ENCODE measurements at places on chromosomes 4 and X.
A peak's percentile ranks its signal among the peaks of the same experiment; 100 is the strongest.

DNA sequence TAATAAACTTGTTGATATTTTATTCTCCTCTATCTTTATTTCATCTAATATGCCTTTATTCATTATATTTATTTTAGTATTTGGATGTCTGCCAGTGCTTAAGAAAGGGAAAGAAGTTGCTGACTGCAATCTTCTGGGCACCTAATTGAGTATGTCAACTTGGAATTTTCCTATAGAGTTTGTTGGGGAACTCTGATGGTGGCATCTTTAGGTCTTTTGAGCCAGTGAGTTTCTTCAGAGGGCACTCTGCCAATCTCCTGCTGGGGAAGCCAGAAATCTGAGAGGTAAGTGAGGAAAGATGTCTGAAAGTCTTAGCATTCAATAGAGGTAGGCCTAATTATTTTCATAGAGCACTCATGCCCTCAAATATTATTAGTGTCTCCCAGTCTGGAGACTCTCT is 475.0 kb downstream of the GABRG1 start:
- no peak for DNase-seq

- DNase-seq, result no peak
Observed at GRCh38 chr4:54525602-54526001, 132.2 kb upstream of the KIT start.

DNA sequence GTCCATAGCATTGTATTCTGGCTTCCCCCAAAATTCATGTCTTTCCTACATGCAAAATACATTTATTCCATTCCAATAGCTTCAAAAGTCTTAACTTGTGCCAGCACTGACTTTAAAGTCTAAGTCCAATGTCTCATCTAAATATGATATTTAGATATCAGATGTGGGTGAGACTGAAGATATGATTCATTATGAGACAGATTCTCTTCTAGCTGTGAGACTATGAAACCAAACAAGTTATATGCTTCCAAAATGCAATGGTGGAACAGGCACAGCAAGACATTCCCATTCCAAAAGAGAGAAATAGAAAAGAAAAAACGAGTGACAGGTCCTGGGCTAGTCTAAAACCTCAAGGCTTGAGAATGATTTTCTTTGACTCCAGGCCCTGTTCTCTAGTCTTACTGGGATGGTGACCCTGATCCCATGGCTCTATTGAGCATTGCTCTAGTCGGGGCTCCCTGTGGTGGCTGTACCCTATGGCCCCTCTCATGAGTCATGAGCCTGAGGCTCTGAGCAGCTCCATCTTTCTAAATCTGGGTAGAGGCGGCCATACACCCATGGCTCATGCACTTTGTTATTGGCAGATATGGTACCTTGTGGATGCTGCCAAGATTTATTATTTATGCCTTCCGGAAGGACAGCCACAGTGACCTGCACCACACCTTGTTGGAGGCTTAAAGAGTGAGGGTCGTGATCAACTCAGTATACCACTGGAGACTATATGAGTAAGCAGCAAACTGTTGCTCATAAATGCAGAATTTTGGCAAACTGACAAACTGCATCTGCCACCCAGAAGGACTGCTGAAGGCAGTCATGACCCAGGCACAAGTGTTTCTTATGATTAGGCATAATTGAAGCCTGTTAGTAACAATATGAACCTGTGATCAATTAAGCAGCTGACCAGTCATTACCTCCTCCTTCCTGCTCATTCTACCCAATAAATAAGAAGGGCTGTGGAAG is 38.5 kb upstream of the BOD1L1 start:
- no peak for DNase-seq

GRCh38 chrX:105477351-105477750 is 256.9 kb upstream of the TEX13A start:
- DNase-seq, result no peak

- DNase-seq, result no peak
Observed at GRCh38 chrX:23937100-23937499, 29.3 kb downstream of the CXorf58 start.

- no peak for DNase-seq
Observed at GRCh38 chr4:88900432-88900831, 156.6 kb downstream of the FAM13A start.

GRCh38 chr4:112343330-112344080 is 46.3 kb downstream of the ALPK1 start:
- DNase-seq, result no peak

- no peak for DNase-seq
Observed at GRCh38 chr4:528835-529234, 29.8 kb downstream of the PIGG start.

DNA sequence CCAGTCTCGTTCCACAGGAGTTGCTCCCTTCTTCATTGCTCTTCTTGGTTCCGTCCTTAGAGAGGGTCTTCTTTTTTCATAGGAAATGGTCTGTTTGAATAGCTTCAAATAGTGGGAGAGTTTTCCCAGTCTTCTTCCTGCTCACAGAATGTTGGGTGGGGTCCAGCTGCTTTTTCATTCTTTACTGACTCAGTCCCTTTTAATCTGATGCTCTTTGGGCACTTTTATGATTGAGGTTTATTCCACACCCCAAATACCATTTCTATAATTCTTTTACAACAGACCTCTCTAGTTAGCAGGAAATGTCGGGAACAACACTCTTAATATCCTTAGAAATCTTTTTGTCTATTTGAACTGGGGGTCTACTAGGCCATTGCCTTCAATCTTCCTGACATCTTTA is 239.5 kb downstream of the PRDM5 start:
- DNase-seq, result no peak

GRCh38 chr4:94711635-94712034 is 46.1 kb upstream of the BMPR1B start:
- no peak for DNase-seq

DNA sequence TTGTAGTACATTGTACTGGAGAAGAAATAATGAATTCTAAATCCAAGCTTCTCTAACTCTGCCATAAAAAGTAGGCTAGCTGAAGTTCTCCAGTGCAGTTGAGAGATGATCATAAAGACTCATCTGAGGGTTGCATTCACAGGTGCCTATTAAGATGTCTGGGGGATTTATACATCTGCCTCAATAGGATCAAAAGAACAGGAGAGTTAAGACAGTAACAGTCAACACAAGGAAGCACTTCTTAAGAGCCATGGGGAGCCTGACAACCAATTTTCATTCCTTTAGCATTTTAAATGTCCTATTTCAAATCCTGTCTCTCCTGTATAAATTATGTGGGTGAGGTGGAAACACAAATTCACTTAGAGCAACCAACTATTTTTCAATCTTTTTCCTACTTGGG is 432.4 kb upstream of the NWD2 start:
- no peak for DNase-seq

DNA sequence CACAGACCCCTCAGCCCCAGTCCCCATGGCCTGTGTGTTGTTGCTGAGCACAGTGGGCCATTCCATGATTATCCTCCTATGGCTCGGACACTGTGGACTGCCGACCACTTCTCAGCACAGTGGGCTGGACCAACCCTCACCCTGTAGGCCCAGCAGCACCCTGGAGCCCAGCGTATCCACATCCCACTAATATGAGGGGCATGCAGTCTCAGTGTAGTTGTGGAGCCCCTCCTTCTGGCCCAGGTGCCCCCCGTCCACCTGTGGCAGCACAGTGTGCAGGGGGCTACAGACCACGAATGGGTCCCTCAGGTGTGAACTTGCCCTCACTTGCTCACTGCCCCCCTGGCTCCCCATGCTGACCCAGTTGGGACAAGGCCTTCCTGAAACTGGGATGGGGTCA is 7.9 kb downstream of the SPON2 start:
- DNase-seq, result no peak

DNA sequence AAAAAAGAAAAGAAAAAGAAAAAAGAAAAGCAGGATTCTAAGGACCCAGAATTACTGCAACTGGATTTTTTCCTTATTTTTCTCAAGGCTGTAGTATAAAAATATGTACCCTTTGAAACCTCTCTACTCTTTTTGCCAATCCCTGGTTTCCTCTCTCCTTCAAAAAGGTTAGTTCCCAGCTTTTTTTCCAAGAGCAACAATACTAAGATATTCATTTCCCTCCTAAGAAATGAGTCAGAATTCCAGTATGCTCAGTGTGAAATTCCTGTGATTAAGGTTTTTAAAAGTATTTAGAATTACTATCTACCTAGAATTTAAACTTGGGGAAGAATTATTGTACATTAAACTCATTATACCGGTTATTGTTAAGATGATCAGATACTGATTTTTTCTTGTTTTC is 22.0 kb downstream of the SMIM14 start:
- no peak for DNase-seq

DNA sequence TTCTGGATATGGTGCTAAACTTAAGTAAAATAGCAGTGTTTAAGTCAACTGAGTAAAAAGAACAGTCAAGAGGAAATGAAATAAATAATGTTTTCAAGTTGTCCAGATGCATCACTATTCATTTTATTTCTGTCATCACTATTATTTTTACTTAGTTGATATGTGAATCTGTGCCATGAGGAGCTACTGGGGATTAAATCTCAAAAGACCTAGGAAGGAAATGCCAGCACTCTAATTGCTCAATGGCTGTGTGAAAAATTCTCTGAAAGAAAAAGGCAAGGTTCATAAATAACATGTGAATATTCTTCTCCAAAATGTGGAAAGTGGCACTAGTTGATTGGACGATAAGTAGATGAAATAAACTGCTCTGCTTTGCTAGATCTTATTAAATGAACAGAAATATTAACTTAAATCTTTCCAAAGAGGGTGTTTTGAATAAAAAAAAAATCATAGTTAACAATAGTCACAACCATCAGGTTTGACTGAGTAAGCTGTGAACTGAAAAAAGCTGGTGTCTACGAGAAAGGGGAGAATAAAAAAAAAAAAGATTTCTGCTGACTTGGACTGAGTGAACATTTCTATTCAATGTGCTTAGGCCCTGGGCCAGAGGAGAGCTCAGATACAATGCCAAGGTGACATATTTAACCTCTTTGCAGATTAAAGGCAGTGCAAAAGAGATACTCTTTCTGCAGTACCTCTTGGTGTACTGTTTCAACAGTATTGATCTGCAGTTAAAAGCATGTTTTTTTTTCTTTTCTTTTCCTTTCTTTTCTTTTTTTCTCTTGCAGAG is 1.6 kb downstream of the SPARCL1 start:
- DNase-seq, result no peak

GRCh38 chrX:151899622-151900021 is 13.1 kb upstream of the MAGEA4 start:
- DNase-seq, result no peak

- DNase-seq, result no peak
Observed at GRCh38 chr4:169295822-169296221, 25.1 kb upstream of the SH3RF1 start.

DNA sequence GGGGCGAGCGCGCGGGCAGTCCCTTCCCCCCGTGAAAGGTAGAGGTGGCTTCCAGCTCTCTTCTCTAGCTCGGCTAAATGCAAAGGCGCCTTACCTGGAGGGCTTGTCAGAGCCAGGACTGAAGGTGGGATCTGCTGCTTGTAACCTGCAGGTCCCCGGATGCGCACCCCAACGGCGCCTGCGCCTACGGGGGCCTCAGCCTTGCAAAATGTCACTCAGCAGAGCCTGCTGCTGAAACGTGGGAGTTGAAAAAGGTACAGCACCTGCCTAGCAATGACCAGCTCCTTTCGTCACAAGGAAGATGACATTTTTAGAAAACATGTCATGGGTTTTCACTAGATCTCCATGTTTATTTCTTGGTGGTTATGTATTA is 583 bp downstream of the ABHD18 start:
- peak; percentile 46 for DNase-seq

DNA sequence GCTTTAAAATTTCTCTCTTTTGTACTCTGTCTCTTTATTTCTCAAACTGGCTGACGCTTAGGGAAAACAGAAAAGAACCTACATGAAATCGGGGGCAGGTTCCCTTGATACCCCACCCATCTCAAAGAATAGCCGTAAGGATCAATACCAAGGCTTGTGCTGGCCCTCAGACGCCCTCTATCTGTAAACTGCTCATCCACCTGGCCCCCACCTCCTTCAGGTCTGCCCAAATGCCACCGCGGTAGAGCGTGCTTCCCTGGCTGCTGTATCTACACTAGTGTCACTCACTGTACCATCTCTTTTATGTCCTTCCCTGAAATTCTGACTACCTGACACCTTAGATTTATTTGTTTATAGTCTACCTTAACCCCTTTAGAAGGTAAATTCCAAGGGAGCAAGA is 62.8 kb downstream of the SMIM20 start:
- no peak for DNase-seq

DNA sequence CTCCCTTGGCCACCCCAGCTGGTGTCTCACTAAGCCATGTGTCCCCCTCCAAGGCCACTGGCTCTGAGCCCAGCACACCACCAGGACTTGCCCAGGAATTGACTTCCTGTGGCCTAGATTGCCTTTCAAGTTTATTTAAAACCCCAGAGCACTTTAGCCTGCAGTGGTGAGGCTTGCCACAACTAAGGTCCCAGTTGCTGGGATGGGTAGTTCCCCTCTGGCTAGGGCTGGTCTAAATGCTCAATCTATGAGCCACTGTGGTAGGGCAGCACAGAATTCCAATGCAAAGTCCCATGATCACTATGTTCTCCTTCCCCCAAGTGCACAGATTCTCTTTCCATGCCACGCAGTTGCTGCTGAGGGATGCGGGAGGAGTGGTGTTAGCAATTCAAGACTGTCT is 61.1 kb upstream of the HCCS start:
- DNase-seq, result no peak

- DNase-seq, result no peak
Observed at GRCh38 chrX:40100537-40101429, 3.0 kb upstream of the BCOR start.

GRCh38 chr4:53476232-53477037 is 99.0 kb downstream of the FIP1L1 start:
- no peak for DNase-seq

- DNase-seq, result no peak
Observed at GRCh38 chr4:7339751-7340552, 94.8 kb downstream of the PSAPL1 start.

DNA sequence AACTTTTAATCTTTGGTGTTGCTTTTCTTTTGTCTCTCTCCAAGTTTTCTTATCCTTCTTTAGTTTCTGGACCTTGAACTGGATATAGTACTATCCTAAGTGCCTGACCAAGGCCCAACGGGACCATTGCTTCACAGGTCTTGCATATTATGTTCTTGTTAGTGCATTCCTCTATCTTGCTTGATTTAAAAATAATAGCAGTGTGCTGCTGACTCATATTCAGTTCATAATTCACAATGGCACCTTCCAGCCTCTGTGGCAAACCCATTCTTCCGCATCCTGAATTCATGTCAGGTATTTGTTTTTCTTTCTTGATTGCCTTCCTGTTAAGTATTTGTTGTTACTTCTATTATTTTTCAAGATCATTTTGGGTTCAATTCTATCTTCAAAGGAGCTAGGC is 197.1 kb upstream of the GIMD1 start:
- DNase-seq, result no peak

DNA sequence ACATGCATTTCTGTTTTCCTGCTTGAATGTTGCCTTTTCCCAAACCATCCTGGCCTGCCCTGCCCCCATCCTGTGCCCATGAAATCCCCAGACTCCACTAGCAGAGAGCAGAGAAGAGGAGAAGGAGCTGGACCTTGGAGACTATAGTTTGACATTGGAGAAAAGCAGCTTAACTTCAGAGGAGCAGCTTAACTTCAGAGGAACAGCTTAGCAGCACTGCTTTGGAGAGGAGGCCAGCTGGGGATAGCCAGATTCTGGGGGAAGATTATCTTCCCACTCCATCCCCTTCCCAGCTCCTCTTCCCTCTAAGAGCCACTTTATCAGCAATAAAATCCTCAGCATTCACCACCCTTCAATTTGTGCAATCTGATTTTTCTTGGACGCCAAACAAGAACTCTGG is 443.0 kb downstream of the PCDH10 start:
- no peak for DNase-seq
